ENCODE measurements at places on chromosomes 12 and 14. TPM values are rescaled to one million over a fixed set of nuclear protein-coding genes. Genes with fewer than 3 reads are reported as not detected.

Gene KLRF1
- total RNA-seq, result 1.7 TPM

DNA sequence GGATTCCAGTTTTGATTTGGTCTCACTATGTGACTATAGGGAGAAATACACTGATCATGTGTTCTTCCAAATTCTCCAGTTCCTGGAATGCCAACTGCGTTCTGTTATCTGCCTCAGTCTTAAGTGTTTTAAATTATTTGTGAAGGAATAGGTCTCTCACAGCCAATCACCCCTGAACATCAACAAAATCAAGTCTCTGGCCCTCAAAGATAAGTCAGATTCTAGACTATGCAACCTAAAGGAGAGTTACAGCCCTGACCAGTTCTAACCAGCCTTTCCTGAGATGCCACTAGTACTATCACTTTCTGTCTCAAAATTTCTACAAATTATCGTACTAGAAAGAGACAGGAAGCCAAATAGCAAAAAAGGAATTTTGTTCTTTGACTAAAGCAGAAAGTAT, 22.3 kb downstream of the ZFC3H1 start:
- DNase-seq, result no peak

Gene ASPG
- not detected for total RNA-seq

Gene RCOR1
- 17.1 TPM for total RNA-seq

DNA sequence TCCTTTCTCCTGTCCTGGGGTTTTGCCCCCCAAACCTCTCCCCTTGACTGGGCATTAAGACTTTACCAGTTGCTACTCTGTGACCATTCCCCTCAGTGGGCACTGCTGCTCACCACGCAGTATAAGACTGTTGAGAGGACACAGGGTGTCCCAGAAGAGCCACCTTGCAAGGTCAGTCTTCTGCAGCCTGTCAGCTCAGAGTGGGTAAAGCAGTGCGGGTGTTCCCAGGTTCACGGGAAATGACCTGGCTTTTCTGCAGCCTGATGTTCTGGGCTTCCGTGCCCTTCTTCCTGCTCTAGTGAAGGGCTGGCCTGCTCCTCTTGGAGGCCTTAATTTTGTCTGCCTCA, 34.2 kb downstream of the KCNA1 start:
- DNase-seq, result no peak

Gene TSHR
- total RNA-seq, result not detected

All from natural killer cell treated with Interleukin-12 subunit alpha and Interleukin-12 subunit beta and Interleukin-15 and Interleukin-18, amount 100 ng/mL, for 72 hours (primary cell).